Esophagus muscularis mucosa (tissue), 4 donors: ENCODE measurements at places on chromosomes 1 and 21. TPM values are rescaled to one million over a fixed set of nuclear protein-coding genes. Genes with fewer than 3 reads are reported as not detected.
A peak's percentile ranks its signal among the peaks of the same experiment; 100 is the strongest.

DNA sequence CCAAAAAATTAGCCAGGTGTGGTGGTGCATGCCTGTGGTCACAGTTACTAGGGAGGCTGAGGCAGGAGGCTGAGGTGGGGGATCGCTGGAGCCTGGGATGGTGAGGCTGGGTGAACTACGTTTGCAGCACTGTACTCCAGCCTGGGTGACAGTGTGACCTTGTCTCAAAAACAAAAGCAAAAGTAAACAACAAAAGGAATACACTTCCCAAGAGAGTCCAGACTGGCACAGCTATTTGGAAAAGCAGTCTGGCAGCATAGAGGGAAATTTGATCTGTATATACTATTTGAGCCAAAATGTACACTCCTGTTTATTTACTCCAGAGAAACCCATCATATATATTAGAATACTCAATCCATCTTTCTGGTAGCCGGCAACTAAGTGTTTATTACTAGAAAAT, 107.0 kb upstream of the HMCN1 start:
- no peaks in the 10 kb centered on the region for H3K4me1 ChIP-seq
- no peak for DNase-seq
- no peaks in the 10 kb centered on the region for H3K27me3 ChIP-seq
- no peaks in the 10 kb centered on the region for H3K36me3 ChIP-seq

- peaks cover 5% of the 10 kb centered on the region for H3K4me1 ChIP-seq
- H3K27ac ChIP-seq = no peak overlapping the region
- H3K4me3 ChIP-seq = no peak overlapping the region
- H3K36me3 ChIP-seq = no peaks in the 10 kb centered on the region
Observed at GRCh38 chr1:198829944-198830343, 191.1 kb downstream of the PTPRC start.

DNA sequence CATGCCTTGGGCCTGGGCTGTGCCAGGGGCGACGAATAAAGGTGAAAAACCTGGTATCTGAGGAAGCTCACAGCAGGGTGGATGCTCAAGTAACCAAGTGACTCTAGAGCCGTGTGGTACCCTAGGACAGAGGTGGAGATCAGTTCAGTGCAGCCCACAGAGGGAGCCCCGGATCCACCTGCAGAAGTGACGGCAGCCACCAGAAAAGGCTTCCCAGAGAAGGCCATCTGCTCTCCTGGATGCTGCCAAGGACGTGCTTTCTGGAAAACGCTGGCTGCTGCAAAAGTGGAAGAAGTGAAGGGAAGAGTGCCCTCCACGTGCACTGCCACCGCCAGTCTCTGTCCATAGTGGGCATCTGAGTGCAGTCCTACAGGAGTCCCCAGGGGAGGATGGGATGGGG, 27.7 kb downstream of the TMCO4 start:
- no peak overlapping the region for H3K27ac ChIP-seq
- DNase-seq = no peak

GRCh38 chr1:4772294-4773010, 118.0 kb downstream of the AJAP1 start:
- no peaks in the 10 kb centered on the region for H3K4me1 ChIP-seq
- no peaks in the 10 kb centered on the region for H3K36me3 ChIP-seq
- no peaks in the 10 kb centered on the region for H3K27me3 ChIP-seq
- no peak for DNase-seq

DNA sequence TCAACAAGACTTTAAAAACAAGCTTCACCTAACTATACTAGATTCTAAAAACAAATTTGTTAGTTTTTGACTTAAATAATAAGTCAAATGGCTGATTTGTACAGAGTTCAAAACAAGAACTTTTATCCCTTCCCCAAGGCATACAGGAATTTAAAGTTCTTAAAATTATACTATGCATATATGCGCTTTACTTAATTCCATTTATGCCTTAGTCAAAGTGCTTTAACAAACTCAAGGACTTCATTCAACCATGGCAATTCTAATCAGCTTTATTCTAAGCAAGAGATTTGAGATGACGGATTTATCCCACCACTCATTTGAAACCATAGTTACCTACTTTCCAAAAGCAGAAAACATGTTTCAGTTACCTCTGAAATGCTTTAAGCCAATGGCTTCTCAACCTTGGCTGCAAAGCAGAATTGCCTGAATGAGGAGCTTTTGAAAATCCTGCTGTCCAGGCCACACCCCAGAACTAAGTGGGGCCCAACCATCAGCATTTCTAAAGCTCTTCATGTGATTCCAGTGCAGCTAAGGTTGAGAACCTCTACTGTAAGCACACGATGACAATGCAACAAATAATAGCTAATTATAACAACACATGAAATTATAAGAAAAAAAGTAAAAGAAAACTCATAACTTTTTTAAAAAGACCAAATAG, 44.6 kb downstream of the TTLL7 start:
- no peaks in the 10 kb centered on the region for H3K36me3 ChIP-seq
- H3K27ac ChIP-seq = no peak overlapping the region
- no peaks in the 10 kb centered on the region for H3K4me1 ChIP-seq
- DNase-seq = no peak
- no peak overlapping the region for H3K4me3 ChIP-seq
- no peaks in the 10 kb centered on the region for H3K27me3 ChIP-seq

DNA sequence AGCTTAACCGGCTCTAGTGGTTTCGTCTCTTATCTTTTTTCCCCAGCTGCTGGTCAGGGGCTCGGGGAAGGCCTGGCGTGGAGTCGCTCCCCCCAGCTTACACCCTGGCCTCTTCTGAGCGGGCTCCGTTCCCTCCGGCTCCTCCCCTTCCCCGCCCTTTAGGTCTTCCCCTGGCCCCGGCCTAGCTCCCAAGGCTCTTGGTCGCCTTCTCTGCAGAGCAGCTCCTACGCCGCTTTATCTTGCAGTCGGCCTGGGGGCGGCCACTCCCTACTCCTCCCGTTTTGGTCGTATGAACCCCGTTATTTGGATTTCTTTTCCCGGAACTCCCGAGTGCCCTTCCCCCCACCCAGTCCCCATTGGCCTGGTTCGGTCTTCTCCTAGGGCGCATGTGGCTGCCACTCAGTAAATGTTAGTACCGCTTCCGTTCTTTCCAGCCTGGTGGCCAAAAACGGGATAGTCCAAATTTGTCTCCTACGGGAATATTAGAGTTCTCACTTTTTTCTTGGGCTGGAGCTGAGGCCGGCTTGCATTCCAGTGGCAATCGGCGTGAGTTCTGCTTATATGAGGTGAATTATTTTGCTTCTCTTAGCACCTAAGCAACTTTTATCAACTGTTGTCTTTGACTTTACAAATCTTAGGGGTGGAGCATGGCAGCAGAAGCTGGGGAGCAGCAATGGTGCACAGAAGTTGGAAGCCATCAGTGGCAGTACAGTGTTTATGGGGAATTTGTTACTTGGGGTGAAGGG, 467 bp downstream of the THRAP3 start:
- DNase-seq = peak; percentile 96
- H3K27me3 ChIP-seq = no peaks in the 10 kb centered on the region
- peak overlapping the region; percentile 99 for H3K27ac ChIP-seq
- H3K36me3 ChIP-seq = peaks cover 23% of the 10 kb centered on the region
- H3K4me1 ChIP-seq = peaks cover 43% of the 10 kb centered on the region
- peak overlapping the region; percentile 92 for H3K4me3 ChIP-seq

DNA sequence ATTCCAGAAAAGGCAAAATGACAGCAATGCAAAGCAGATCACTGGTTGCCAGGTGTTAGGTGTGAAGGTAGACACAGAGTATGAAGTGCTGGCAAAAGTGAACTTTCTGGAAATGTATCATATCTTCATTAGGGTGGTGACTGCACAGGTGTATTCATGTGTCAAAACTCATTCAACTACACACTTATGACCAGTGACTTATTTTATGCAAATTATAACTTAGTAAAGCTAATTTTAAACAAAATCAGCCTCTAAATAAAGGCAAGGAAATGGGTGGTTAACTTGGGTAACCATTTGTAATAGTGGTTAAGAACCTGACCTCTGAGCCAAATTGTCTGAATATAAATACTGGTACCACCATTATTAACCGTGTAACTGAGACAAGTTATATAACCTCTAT, 7.4 kb downstream of the COP1 start:
- H3K27ac ChIP-seq = no peak overlapping the region
- H3K4me3 ChIP-seq = no peak overlapping the region
- H3K27me3 ChIP-seq = no peaks in the 10 kb centered on the region
- DNase-seq = no peak
- H3K36me3 ChIP-seq = no peaks in the 10 kb centered on the region

- H3K27me3 ChIP-seq = no peaks in the 10 kb centered on the region
- no peaks in the 10 kb centered on the region for H3K36me3 ChIP-seq
- no peaks in the 10 kb centered on the region for H3K4me1 ChIP-seq
- no peak for DNase-seq
- H3K4me3 ChIP-seq = no peak overlapping the region
Observed at GRCh38 chr1:82759035-82759434, 958.3 kb downstream of the ADGRL2 start.

GRCh38 chr1:27632387-27633297, 2.3 kb downstream of the FGR start:
- no peak for DNase-seq
- no peaks in the 10 kb centered on the region for H3K36me3 ChIP-seq
- H3K4me3 ChIP-seq = no peak overlapping the region

DNA sequence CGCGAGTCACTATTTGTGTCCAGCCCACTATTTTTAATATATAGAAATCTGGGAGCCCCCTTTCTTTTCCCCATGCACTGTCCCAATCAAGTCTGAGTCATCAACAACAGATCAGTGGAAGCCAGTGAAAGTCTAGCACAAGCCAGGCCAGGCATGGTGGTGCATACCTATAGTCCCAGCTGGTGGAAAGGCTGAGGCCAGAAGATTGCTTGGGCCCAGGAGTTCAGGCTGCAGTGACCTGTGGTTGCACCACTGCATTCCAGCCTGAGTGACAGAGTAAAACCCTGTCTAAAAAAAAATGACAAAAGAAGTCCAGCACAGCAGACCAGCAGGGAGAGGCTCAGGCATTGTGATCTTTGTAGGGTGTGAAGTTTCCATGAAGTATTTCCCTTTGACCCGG, 9.0 kb upstream of the RPL5 start:
- H3K27ac ChIP-seq = no peak overlapping the region
- H3K4me1 ChIP-seq = no peaks in the 10 kb centered on the region
- no peak overlapping the region for H3K4me3 ChIP-seq
- no peaks in the 10 kb centered on the region for H3K27me3 ChIP-seq
- H3K36me3 ChIP-seq = no peaks in the 10 kb centered on the region
- no peak for DNase-seq

DNA sequence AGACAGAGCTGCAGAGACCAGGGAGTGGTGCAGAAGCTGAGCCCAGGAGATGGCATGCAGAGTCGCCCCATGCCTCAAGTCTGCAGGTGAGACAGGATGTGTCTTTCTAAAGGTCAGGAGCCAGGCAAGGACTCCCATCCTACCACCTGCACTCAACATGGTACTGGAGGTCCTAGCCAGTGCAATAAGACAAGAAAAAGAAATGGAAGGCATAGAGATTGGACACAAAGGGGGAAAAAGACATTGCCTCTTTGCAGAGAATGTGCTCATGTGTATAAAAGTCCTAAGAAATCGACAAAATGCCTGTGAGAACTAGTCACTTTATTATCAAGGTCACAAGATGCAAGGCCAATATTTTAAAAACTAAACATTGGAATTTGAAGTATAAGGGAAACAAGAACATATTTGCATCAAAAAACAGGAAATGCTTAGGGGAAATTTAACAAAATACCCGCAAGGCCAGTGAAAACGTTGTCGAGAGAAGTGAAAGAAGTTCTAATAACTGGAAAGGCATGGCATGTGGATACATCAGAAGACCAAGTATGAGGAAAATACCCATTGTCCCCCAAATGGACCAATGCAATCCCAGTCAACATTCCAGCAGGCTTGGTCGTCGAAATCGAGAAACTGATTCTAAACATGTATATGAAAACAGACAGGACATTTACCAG, 13.2 kb upstream of the PRXL2B start:
- H3K27me3 ChIP-seq = no peaks in the 10 kb centered on the region
- H3K4me3 ChIP-seq = no peak overlapping the region
- DNase-seq = no peak

- H3K4me3 ChIP-seq = no peak overlapping the region
- H3K27me3 ChIP-seq = no peaks in the 10 kb centered on the region
- H3K27ac ChIP-seq = no peak overlapping the region
- peaks cover 35% of the 10 kb centered on the region for H3K4me1 ChIP-seq
- no peak for DNase-seq
Observed at GRCh38 chr1:243801378-243801777, 48.7 kb downstream of the AKT3 start.

- no peaks in the 10 kb centered on the region for H3K36me3 ChIP-seq
- H3K27me3 ChIP-seq = no peaks in the 10 kb centered on the region
- H3K27ac ChIP-seq = no peak overlapping the region
- no peak overlapping the region for H3K4me3 ChIP-seq
Observed at GRCh38 chr1:58836408-58836807, 52.6 kb upstream of the JUN start.

DNA sequence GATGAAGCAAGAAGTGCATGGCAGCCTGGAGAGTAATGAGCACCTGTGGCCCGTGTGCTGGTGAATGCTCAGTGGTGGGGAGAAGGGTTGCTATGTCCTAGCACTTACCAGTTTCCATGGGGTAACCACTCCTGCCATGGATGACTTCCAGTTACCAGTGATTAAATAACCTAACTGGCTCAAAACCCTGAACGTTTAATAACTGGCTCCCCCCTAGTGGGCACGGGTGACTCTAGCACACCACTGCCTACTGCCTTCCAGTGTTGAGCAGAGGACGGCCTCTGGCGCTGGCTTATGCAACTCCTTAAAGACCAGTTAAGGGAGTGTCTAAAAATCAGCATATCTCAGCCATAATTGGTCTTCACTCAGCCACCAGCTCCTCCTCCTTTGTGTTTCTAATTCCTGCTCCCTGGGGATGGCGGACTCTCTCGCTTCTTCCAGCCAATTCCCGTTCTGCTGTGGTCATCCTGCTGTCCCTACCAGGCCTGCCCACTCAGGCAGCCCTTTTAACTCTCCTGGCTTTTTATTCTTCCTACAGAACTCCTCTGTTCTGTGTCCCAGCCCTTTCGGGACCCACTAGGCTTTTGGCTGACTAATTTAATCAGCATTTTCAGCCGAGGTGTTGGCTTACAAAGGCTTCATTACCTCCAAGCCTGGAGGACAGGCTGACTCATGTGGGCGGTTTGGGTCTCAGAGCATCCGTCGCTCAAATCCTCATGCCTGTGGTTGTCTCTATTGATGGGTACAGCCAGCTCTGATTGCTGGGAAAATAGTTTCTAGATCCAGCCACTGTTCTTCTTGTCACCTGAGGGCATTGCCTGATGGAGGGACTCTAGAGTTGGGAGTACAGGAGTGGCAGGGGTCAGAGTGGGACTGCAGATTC, 332.4 kb downstream of the CAMTA1 start:
- no peaks in the 10 kb centered on the region for H3K36me3 ChIP-seq
- no peak overlapping the region for H3K27ac ChIP-seq
- no peak for DNase-seq
- no peak overlapping the region for H3K4me3 ChIP-seq
- H3K4me1 ChIP-seq = peaks cover 10% of the 10 kb centered on the region

The MATN1 gene
- not detected for total RNA-seq

The CHI3L2 gene
- 1.7 TPM for total RNA-seq

The CCDC30 gene
- 1.2 TPM for total RNA-seq

The CCDC185 gene
- total RNA-seq = not detected

The CD164L2 gene
- not detected for total RNA-seq

The NHLH2 gene
- total RNA-seq = not detected

The A3GALT2 gene
- total RNA-seq = not detected
